ENCODE measurements at places on chromosomes 4 and X.

DNA sequence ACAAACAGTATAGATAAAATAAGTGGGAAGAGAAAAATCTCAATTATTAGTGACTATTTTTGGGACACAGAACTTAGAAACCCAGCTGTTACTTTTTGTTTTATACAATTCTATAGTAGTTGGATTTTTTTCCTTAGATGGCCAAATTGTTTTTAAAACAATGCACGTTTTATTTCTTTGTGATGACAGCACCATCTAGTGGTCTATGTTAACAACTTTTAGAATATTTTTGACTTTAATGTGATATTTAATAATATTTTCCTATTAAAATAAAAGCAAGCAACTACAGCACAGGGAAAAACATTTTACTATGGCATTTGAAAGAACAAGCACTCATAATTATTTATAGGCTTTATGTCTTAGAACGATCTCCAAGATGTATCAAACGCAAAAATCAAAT is 5.6 kb upstream of the SMIM31 start:
- H3K27ac ChIP-seq: no peak overlapping the region
- no peaks in the 10 kb centered on the region for H3K4me1 ChIP-seq
- H3K27me3 ChIP-seq: no peaks in the 10 kb centered on the region
- H3K4me3 ChIP-seq: no peak overlapping the region
- H3K36me3 ChIP-seq: no peaks in the 10 kb centered on the region
- peak; percentile 5 for DNase-seq

- H3K4me3 ChIP-seq: no peak overlapping the region
- no peaks in the 10 kb centered on the region for H3K36me3 ChIP-seq
- no peaks in the 10 kb centered on the region for H3K4me1 ChIP-seq
- no peak overlapping the region for H3K27ac ChIP-seq
- no peaks in the 10 kb centered on the region for H3K27me3 ChIP-seq
Observed at GRCh38 chr4:161187569-161187968, 976.2 kb downstream of the FSTL5 start.

DNA sequence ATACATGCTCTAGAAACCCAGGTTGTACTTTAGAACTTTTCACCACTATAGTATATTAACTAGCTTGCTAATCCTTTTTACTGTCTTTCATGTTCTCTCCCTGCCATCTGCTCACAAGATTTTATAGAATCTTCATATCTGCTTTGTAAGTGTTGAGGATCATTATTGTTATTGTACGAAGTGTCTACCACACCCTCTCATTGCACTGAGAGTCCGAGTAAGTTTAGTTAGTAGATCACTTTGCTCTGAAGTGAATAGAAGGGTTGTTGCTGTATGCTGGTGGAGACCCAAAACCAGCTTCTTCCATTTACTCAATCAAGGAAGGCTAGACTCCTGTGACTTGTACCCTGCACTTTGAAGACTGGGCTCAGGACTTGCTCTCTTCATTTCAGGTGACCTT is 17.1 kb downstream of the GAB1 start:
- DNase-seq: no peak
- peaks cover 10% of the 10 kb centered on the region for H3K4me1 ChIP-seq
- no peak overlapping the region for H3K27ac ChIP-seq
- H3K27me3 ChIP-seq: no peaks in the 10 kb centered on the region
- H3K4me3 ChIP-seq: no peak overlapping the region
- H3K36me3 ChIP-seq: no peaks in the 10 kb centered on the region

DNA sequence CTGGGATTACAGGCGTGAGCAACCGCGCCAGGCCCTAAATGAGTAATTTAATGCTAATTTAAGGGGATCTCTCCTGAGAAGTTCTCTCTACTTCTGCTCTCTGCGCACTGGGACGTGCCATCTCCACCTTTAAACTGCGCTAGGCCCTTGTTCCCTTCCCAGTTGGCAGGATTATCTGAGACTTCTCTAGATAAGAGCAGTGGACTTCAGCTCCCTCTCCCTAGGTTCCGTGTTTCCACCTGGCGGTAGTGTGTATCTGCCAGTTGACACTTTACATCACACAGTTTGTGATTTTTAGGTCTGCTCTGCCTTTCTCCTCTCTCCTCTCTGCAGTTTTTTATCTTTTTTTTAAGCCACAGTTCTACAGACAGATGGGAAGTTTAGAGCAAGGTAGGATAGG is 40.2 kb downstream of the ARHGAP10 start:
- no peak overlapping the region for H3K27ac ChIP-seq
- H3K4me3 ChIP-seq: no peak overlapping the region
- peaks cover 8% of the 10 kb centered on the region for H3K4me1 ChIP-seq

- peak overlapping the region; percentile 93 for H3K27ac ChIP-seq
- H3K4me3 ChIP-seq: no peak overlapping the region
- H3K4me1 ChIP-seq: peaks cover 26% of the 10 kb centered on the region
- H3K27me3 ChIP-seq: no peaks in the 10 kb centered on the region
Observed at GRCh38 chrX:39477762-39478120, 620.0 kb downstream of the BCOR start.

GRCh38 chr4:182338746-182339145 is 95.5 kb downstream of the TENM3 start:
- no peaks in the 10 kb centered on the region for H3K4me1 ChIP-seq
- no peaks in the 10 kb centered on the region for H3K36me3 ChIP-seq
- H3K4me3 ChIP-seq: no peak overlapping the region
- no peak for DNase-seq

DNA sequence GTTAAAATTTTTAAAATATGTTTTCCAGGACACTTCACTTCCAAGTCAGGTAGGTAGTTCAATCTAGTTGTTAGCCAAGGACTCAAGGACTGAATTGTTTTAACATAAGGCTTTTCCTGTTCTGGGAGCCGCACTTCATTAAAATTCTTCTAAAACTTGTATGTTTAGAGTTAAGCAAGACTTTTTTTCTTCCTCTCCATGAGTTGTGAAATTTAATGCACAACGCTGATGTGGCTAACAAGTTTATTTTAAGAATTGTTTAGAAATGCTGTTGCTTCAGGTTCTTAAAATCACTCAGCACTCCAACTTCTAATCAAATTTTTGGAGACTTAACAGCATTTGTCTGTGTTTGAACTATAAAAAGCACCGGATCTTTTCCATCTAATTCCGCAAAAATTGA is 49.7 kb downstream of the XIAP start:
- no peak overlapping the region for H3K4me3 ChIP-seq
- no peak for DNase-seq
- H3K4me1 ChIP-seq: no peaks in the 10 kb centered on the region
- H3K27ac ChIP-seq: no peak overlapping the region
- H3K36me3 ChIP-seq: no peaks in the 10 kb centered on the region
- H3K27me3 ChIP-seq: no peaks in the 10 kb centered on the region

GRCh38 chr4:40630335-40631021 is 814 bp upstream of the RBM47 start:
- peak overlapping the region; percentile 70 for H3K4me3 ChIP-seq
- H3K27me3 ChIP-seq: peaks cover 26% of the 10 kb centered on the region
- peaks cover 24% of the 10 kb centered on the region for H3K4me1 ChIP-seq
- peak; percentile 28 for DNase-seq
- no peaks in the 10 kb centered on the region for H3K36me3 ChIP-seq
- no peak overlapping the region for H3K27ac ChIP-seq

DNA sequence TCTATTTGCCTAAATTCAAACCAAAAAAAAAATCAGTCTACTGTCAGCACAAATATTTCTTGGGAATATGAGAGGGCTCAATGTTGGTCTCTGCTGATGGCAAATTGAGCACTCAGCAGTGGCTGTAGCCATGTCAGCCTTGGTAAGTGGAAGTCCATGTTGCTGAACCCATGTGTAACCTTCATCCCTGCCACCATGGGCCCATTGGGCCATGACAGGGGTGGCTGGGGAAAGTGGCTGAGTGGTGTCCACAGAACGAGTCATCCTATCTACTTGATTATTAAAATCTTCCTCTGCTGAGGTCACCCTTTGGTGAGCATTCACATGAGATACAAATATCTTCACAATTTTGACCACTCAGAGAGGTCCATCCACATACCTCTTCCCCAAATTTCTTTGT is 56.8 kb upstream of the FAM9B start:
- no peaks in the 10 kb centered on the region for H3K36me3 ChIP-seq
- peaks cover 2% of the 10 kb centered on the region for H3K4me1 ChIP-seq
- no peak overlapping the region for H3K27ac ChIP-seq
- no peak for DNase-seq
- no peak overlapping the region for H3K4me3 ChIP-seq

DNA sequence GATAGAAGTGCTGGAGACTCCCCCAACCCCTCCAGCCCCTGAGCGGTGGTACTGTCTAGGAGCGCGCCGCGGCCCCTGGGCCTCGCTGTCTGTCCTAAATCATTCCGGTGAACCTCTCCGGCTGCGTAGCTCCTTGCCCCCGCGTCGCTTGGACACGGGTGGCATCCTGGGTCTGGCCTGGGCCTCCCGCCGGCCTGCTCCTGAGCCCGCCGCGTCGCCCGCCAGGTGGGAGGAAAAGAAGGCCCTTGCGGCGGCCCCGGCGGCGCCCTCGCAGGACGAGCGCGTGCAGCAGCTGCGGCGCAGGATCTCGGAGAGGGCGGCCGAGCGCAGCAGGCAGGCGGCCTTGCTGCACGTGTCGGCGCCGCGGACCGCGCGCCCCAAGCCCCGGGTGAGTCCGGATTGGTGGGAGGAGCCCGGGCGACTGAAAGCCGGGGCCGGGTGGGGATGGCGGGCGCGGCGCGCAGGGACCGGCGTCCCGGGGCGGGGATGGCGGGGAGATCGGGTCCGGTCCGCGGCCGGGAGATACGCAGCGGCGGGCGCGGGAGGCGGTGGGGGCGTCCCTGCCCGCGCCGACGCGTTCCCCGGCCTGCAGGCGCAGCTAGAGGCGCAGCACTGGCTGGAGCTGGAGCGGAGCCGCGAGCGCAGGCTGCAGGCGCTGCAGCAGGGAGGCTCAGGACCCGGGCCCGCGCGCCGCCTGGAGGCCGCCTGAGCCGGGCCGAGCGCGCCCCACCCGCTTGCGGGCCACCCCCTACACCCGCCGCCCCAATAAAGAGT is 6.5 kb upstream of the RNF4 start:
- peaks cover 10% of the 10 kb centered on the region for H3K27me3 ChIP-seq
- peak; percentile 75 for DNase-seq
- no peak overlapping the region for H3K27ac ChIP-seq
- H3K4me3 ChIP-seq: peak overlapping the region; percentile 5
- peaks cover 13% of the 10 kb centered on the region for H3K4me1 ChIP-seq

DNA sequence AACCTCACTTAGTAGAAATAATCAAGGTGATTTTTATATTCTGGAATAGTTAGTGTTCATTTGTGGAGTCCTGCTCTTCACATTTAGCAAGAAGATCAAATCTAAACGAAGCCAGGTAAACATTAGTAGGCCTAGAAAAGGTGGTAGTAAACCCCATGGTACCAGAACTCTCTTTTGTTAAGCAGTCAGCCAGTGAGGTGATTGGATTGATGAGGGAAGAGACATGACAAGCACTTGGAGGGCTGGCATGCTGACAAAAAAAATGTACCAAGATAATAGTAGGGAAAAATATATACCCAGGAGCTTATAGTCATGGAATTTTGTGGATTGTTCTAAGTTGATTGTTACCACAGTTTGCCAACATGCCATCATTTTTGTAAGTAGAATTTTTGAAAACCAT is 163.8 kb downstream of the BANK1 start:
- H3K27ac ChIP-seq: no peak overlapping the region
- H3K4me1 ChIP-seq: no peaks in the 10 kb centered on the region
- no peak overlapping the region for H3K4me3 ChIP-seq
- no peaks in the 10 kb centered on the region for H3K27me3 ChIP-seq
